ENCODE measurements at places on chromosomes 5 and 9.

DNA sequence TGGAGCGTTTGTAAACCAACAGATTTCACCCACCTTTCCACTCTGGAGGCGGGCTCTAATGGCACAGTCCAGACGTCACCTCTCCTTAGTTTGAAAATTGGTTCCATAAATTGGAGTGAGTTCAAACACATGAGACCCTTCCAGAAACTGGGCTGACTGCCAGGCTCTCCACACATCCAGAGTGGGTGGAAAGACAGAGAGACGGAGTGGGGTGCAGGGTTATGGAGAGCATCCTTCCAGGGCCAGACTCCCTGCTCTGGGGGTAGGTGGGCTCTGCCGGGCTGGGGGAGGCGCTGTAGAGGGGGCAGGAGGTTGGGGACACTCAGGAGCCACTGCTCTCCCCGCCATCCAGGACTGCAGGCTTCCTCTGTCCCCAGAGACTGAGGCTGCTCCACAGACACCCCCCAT, 104.7 kb upstream of the PHYKPL start:
- no peak for DNase-seq

- no peak for DNase-seq
Measured at GRCh38 chr5:149386166-149386565, 7.1 kb upstream of the IL17B start.

- no peak for DNase-seq
Measured at GRCh38 chr5:131369558-131369957, 105.7 kb downstream of the CDC42SE2 start.

- no peak for DNase-seq
Measured at GRCh38 chr9:21590058-21590996, 108.2 kb upstream of the IFNE start.

GRCh38 chr5:124289130-124289529, 457.3 kb downstream of the ZNF608 start:
- no peak for DNase-seq

GRCh38 chr5:147073098-147073497, 161.7 kb upstream of the STK32A start:
- no peak for DNase-seq

GRCh38 chr9:107276966-107277710, 5.9 kb upstream of the RAD23B start:
- DNase-seq: peak; percentile 71

GRCh38 chr9:33017283-33018041, 7.6 kb upstream of the DNAJA1 start:
- no peak for DNase-seq

DNA sequence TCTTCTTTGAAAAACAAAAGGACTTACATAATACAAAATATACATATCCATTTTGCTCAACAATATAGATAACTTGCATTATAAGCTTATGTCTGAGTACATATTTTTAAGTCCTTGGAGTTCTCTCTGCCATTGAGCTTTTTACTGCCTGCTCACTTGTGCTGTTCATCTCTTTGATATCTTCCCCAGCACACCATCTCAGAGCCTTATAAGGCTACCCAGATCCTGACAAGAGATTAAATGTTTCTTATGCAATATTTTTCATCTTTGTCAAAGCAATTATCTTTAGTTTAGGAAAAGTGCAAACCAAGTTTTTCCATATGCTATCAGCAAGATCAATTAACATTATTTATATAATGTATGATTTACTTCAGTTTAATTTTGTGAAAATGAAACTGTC, 60.7 kb upstream of the ITGA1 start:
- no peak for DNase-seq

DNA sequence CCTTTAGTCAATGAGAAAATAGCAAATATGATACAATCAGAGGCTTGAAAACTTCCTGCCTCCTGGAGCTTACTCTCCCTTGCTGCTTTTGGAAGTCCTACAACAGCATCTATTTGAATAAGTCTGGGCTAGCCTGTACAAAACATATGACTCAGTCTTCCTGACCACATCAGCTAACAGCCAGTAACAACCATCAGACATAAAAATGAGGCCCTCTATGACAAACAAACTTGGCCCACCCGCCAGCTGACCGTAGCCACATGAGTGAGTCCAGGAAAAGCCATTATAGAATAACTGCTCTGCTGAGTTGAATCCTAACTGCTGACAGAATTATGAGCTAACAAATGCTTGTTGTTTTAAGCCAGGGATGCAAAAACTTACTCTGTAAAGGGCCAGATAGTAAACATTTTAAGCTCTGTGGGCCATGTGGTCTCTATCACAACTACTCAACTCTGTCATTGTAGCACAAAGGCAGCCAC, 347.6 kb downstream of the PTPRD start:
- DNase-seq: peak; percentile 88

- no peak for DNase-seq
Measured at GRCh38 chr9:129434187-129434586, 186.7 kb downstream of the C9orf50 start.

- no peak for DNase-seq
Measured at GRCh38 chr5:130568791-130569190, 596.3 kb downstream of the HINT1 start.

- DNase-seq: no peak
Measured at GRCh38 chr5:158051036-158051435, 192.1 kb upstream of the CLINT1 start.

GRCh38 chr9:20490246-20490834, 132.0 kb downstream of the MLLT3 start:
- no peak for DNase-seq

GRCh38 chr9:117453737-117454136, 38.9 kb upstream of the ASTN2 start:
- DNase-seq: no peak

DNA sequence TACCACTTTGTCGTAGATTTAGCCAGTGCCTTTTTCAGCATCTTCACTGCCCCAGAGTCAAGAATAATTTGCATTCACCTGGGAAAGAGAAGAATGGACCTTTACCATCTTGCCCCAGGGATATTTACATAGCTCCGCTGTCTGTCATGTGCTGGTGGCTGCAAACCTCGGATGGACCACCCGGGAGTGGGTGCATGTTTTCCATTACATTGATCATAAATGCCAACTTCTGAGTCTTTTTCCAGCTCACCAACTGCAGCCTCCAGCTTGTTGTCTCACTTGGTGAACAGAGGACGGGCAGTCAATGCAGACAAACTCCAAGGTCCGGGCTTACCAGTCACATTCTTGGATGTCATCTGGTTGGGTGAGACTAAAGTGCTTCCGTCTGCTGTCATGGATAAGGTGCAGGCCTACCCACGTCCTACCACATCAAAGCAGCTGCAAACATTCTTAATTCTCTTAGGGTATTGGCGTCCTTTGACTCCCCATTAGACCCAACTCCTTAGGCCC, 155.8 kb upstream of the APC start:
- no peak for DNase-seq

GRCh38 chr9:18190671-18191374, 283.1 kb upstream of the ADAMTSL1 start:
- DNase-seq: no peak

DNA sequence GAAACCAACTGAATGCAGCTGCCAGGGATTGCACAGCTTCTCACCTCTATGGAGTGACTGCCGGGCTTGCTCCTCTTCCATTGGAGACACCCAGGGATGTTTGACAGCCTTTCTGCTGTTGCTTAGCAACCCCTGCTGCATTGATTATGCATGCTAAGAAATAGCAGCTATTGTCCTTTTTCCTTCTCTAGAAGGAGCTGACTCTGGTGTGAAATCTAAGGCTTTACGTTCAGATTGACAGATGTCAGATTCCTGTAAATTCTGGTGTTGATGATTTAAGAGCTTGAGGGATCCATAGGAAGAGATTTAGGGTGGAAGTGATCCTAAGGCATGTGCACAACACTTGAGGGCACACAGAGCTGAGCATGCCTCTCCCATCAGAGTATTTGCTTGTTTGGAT, 267.7 kb downstream of the NTRK2 start:
- no peak for DNase-seq

DNA sequence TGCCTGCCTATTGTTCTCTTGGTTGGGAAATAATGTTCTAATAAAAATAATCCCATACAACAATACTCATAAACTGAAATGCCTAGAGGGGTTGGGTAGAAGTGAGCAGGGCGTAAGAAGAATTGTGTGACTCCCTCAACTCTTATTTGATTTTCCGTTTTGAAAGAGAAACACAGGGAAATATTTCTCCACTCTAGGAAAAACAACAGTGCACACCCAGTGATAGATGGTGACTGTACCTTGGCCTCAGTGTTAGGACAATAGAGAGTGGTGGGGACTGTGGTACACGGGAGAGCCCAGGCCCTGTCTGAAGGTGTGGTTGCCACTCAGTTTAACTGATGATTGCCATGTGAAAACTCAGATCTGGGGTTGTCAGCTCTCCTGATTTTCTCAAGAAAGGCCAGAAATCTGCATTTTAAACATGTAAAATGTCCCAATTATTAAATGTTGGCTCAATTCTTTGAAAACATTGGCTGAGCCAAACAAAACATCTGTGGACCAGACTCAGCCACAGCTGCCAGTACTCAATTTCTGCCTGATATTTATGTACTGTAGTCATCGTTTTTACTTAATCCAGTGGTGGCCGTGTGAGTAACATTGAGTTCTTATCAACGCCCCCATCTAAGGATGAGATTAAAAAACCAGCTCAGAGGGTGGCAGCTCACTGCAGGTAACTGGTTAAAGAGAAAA, 103.8 kb upstream of the ZNF618 start:
- peak; percentile 24 for DNase-seq

DNA sequence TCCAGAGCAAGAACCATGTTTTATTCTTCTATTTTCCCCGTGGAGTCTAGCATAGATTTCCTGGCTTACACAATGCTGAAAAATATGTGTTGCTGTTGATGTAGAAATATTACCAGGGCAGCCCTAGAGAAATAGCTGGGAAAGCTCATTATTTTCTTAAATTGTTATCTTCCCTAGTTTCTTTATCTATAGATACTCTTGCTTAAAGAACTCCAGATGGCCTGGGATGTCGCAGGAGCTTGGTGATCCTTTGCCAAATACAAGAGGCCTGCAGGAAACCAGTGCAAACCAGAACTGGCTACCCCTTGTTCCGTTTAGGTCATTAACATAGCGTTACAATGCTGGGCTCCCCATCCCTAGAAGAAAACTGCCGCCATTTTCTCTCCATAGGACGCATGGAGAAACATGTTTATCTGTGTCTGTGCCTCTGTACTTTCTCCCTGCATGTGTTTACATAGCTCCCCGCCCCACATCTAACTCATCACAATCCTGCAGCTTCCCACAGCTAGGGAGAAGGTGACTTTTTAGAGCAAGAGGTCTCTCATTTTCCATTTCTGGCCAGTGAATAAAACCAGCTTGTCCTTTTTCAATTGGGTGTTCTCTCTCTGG, 6.4 kb downstream of the PRLR start:
- DNase-seq: no peak

DNA sequence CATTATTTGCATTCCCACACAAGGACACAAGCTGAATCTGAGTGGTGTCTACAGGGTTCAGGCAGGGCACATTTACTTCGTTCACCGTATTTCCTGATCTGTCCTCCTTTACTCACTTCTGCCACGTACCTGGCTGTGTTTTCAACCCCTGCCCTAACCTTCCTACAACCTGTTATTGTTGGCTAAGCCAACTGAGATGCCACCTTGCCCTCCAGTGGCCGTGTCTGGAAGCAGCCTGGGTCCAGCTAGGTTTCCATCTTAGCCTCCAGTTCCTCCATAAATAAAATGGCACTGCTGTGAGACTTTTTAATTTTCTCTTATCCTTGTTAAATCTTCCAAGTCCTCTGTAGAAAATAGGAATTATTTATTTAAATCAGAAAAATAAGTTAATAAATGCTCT, 64.8 kb downstream of the ATP10B start:
- no peak for DNase-seq

DNA sequence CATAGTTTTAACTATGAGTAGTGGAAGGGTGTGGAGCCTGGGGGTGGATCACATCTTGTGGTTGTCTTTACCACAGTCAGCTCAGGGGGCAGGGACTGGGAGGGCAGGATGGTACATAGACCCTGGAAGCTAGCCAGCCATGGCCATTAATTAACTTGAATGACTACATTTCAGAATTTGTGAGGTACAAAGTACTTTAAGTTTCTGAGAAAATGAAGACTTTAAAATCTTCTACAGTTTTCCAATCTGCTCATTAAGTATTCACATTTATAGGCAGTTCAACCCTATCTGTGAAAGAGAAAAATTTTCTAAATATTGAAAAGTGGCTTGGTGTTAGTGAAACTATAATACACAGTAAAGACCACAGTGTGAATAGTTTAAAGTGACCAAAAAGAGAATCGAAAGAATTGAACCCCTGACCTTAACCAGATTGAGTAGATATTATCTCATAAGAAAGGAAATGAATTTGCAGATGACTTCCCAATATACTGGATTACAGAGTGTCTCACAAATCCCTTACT, 234.2 kb upstream of the MEF2C start:
- DNase-seq: no peak

- no peak for DNase-seq
Measured at GRCh38 chr9:99345451-99345850, 123.4 kb downstream of the SEC61B start.

GRCh38 chr5:89560696-89561095, 677.7 kb upstream of the MEF2C start:
- DNase-seq: no peak

GRCh38 chr5:142931896-142932686, 161.9 kb downstream of the ARHGAP26 start:
- no peak for DNase-seq

- peak; percentile 23 for DNase-seq
Measured at GRCh38 chr5:72314571-72315172, 5.4 kb downstream of the MRPS27 start.

DNA sequence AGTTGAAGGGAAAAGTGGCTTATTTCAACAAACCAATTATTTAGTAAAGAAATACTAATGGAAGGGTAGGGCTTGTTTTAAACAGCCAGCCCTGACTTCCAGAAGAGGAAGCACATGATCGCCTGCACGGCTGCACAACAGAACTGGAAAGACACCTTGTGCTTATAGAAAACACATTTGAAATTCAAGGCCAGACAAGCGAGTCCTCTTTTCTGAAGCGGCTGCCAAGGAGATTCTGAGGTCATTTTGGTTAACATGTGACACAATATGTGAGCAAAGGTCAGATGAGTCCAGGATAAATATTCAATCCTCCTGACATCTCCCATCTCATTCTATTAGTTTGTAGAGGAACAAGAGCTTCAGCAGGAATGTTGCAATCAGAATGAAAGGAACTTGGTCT, 461.4 kb upstream of the ST8SIA4 start:
- no peak for DNase-seq

GRCh38 chr9:80251778-80252177, 680.0 kb downstream of the TLE4 start:
- no peak for DNase-seq

GRCh38 chr5:160061770-160062169, 52.8 kb downstream of the TTC1 start:
- no peak for DNase-seq

- DNase-seq: peak; percentile 63
Measured at GRCh38 chr9:101458963-101459631, 23.5 kb upstream of the ALDOB start.
